ENCODE measurements at places on chromosomes 5 and 9. TPM values are rescaled to one million over a fixed set of nuclear protein-coding genes. Genes with fewer than 3 reads are reported as not detected.

DNA sequence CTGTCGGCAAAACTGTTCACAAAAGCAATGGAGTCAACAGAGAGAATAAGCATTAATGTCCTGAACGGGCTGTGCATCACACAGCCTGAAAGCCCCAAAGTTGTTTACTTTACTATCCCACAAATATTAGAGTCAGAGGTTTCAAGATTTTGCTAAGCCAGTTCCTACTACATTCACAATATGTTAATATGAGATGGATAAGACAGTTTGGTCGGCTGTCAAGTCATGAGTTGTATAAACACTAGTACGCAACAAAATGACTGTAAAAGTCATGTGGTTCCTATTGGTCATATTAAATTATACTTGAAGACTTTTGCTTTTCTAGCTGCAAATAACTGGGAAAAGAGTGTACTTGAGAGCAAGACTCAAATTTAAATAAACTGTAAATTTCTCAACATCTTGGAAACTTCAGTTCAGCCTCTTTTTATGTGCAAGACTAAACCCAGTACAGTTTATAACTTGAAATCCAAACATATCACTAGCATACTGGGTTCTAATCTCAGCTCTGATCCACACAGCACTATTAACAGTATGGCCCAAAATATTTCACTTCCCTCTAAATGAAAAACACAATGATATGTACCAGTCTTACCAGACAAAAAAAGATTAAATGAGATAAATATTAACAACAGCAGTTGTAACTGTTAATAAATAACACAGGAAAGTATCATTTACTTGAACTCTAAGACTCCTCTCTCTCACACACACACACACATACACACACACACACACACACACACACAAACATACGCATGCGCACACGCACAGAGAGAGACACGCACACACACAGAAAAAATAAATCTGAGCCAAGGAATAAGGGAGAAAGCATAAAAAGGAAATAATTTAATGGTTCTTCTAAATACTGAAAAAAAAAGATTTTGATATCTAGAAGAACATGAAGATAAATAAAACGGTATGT is 33.1 kb downstream of the FANCC start:
- no peak for DNase-seq

GRCh38 chr9:35743452-35743851 is 5.6 kb downstream of the GBA2 start:
- no peak for DNase-seq

Gene FST
- total RNA-seq, result 0.36 TPM

GRCh38 chr9:38282756-38283155 is 109.7 kb upstream of the ALDH1B1 start:
- DNase-seq, result no peak
